Activated naive CD8-positive, alpha-beta T cell treated with anti-CD3 and anti-CD28 coated beads, Interleukin-2, amount 50 U/mL, for 16 hours (primary cell): ENCODE measurements at places on chromosomes 16 and 17.

DNA sequence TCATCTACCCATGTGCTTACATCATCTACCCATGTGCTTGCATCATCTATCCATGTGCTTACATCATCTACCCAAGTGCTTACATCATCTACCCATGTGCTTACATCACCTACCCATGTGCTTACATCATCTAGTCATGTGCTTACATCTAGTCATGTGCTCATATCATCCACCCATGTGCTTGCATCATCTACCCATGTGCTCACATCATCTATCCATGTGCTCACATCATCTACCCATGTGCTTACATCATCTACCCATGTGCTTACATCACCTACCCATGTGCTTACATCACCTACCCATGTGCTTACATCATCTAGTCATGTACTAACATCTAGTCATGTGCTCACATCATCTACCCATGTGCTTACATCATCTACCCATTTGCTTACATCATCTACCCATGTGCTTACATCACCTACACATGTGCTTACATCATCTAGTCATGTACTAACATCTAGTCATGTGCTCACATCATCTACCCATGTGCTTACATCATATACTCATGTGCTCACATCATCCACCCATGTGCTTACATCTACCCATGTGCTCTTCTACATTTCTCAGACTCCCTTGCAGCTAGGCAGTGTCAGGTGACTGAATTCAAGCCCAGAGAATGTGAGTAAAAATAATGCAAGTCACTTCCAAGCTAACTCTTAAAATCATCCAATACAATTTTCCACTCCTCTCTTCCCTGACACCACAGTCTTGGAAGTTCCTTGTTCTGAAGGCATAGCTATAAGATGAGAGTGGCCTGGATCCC is 196.8 kb downstream of the CBLN1 start:
- no peak for DNase-seq

DNA sequence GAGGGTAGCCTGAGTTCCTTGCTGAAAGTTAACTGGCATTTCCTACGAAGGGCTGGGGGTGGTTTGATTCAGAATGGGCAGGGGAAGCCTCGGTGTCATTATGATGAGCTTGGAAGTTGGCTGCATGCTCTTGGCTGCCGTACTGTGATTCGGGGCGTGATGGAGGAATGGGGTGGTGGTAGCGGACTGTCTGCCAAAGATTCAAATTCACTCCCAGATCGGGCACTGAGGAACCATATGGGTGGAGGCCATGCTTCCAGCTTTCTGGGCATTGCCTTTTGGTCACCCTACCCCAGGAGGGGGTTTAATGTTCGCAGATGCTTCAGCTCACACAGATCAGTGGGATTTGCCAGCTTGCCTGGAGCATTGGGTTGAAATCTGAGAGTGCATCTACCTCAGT is 492.8 kb upstream of the EEF2KMT start:
- no peak for DNase-seq

DNA sequence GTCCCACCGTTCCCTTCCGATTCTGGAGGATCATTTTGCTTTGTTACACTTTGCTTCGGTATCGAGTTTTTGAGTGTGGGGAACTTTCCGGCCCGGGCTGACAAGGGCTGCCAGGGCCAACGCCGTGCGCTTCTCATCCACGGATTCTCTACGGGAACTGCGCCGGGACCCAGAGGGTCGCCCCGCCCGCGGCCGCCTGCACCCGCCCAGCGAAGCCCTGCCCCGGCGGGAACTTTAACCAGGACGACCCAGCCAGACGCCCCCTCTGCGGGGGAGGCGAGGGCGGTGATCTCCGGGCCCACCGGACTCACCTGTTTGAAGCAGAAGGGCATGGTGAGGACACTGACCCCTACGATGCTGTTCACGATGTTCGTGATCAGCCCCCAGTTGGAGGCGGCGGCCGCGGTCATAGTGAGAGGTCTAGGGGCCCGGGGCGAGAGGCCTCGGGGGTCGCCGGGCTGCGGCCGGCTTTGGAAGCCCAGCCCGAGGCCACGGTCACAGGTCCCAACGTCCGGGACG is 536 bp downstream of the SLC38A10 start:
- DNase-seq, result no peak

DNA sequence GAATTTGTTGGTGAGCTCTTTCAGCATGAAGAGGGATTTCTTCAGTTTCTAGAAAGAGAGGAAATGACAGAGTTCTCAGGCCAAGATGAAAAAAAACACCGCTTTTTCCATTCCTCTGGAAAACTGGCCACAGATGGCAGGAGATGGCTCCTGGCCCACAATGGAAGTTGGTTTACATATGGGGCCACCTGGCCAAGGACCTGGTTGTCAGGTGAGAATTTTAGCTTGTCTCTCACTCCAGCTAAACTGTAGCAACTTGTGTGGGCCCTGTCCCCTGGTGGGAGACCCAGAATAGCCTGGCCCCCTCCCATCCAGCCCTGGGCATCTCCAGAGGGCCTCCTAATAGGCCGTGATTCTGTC is 33.6 kb downstream of the LGALS9 start:
- DNase-seq, result no peak

GRCh38 chr17:62965174-62965685 is 805 bp upstream of the TANC2 start:
- peak; percentile 24 for DNase-seq

DNA sequence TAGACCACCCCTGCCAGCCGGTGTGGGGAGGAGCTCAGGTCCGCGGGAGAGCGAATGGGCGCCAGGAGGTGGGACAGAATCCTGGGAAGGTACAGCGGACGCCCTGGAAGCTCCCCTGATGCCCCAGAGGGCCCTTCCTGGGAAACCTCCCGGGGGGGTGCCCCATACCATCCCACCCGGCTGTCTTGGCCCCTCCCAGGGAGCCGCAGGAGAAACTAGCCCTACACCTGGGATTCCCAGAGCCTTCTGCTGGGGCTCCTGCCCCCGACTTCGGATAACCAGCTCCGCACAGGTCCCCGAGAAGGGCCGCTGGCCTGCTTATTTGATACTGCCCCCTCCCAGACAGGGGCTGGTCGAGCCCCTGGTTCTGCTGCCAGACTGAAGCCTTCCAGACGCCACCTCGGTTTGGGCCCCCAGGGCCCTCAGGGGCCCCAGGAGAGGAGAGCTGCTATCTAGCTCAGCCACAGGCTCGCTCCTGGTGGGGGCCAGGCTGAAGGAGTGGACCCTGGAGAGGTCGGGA is 3.0 kb upstream of the CBX4 start:
- no peak for DNase-seq
